Astrocyte (in vitro differentiated cells and primary cell): ENCODE measurements at places on chromosomes 6 and 20. TPM values are rescaled to one million over a fixed set of nuclear protein-coding genes. Genes with fewer than 3 reads are reported as not detected.

TLDC2 gene
- total RNA-seq, result not detected in 2 replicates

SLA2 gene
- total RNA-seq, result 0.14 TPM in 1 of 2 replicates, not detected in the other

HLA-DPA1 gene
- 0.50 and 1.7 TPM in 2 replicates for total RNA-seq

CDSN gene
- 0.22 and 0.27 TPM in 2 replicates for total RNA-seq

STMND1 gene
- total RNA-seq, result 0.16 TPM in 1 of 2 replicates, not detected in the other

BNIP5 gene
- not detected in 2 replicates for total RNA-seq

KCNK15 gene
- 0.14 and 0.17 TPM in 2 replicates for total RNA-seq

PLN gene
- 0.43 TPM in 1 of 2 replicates, not detected in the other for total RNA-seq

SLC16A10 gene
- total RNA-seq, result 0.18 and 0.48 TPM in 2 replicates

KCNK5 gene
- total RNA-seq, result 0.14 and 0.17 TPM in 2 replicates

POLH gene
- 53.0 and 58.0 TPM in 2 replicates for total RNA-seq

CTCFL gene
- not detected in 2 replicates for total RNA-seq

RPS21 gene
- 1,126 and 1,251 TPM in 2 replicates for total RNA-seq

RAB5IF gene
- total RNA-seq, result 105 and 117 TPM in 2 replicates

NCOA3 gene
- 30.5 and 31.0 TPM in 2 replicates for total RNA-seq

LPA gene
- total RNA-seq, result not detected in 2 replicates

CD83 gene
- total RNA-seq, result 1.6 and 1.8 TPM in 2 replicates

THBS2 gene
- 135 and 260 TPM in 2 replicates for total RNA-seq

IL20RA gene
- total RNA-seq, result 0.07 and 0.17 TPM in 2 replicates

NMBR gene
- not detected in 2 replicates for total RNA-seq

GNMT gene
- 0.68 TPM in 1 of 2 replicates, not detected in the other for total RNA-seq

RAET1L gene
- not detected in 2 replicates for total RNA-seq

MAP7 gene
- 2.8 and 3.3 TPM in 2 replicates for total RNA-seq

NT5E gene
- total RNA-seq, result 76.1 and 77.4 TPM in 2 replicates

FAXC gene
- total RNA-seq, result 7.4 and 9.9 TPM in 2 replicates

KIF6 gene
- total RNA-seq, result 1.2 and 2.0 TPM in 2 replicates

ACTR5 gene
- 3.7 and 4.0 TPM in 2 replicates for total RNA-seq

CRIP3 gene
- not detected in 2 replicates for total RNA-seq

ARMC2 gene
- total RNA-seq, result 5.2 and 7.1 TPM in 2 replicates

CRISP3 gene
- total RNA-seq, result not detected in 2 replicates

BPIFB4 gene
- total RNA-seq, result not detected in 2 replicates

SNAP25 gene
- 3.9 and 5.2 TPM in 2 replicates for total RNA-seq

ACAT2 gene
- total RNA-seq, result 59.1 and 96.7 TPM in 2 replicates

SALL4 gene
- 15.0 and 21.7 TPM in 2 replicates for total RNA-seq

SASH1 gene
- 13.3 and 15.5 TPM in 2 replicates for total RNA-seq

SLC22A7 gene
- total RNA-seq, result not detected in 2 replicates

BPIFB2 gene
- total RNA-seq, result not detected in 2 replicates

SAMD5 gene
- 0.36 and 0.93 TPM in 2 replicates for total RNA-seq

OLIG3 gene
- 0.14 TPM in 1 of 2 replicates, not detected in the other for total RNA-seq

GTSF1L gene
- not detected in 2 replicates for total RNA-seq

TSBP1 gene
- not detected in 2 replicates for total RNA-seq

CCDC170 gene
- total RNA-seq, result 0.10 and 0.14 TPM in 2 replicates

STXBP5 gene
- 21.8 and 25.7 TPM in 2 replicates for total RNA-seq

RBM24 gene
- total RNA-seq, result 18.2 and 22.7 TPM in 2 replicates

TSPO2 gene
- total RNA-seq, result not detected in 2 replicates

MTFR2 gene
- 1.3 and 1.8 TPM in 2 replicates for total RNA-seq

ID4 gene
- total RNA-seq, result 12.0 and 12.8 TPM in 2 replicates

SSTR4 gene
- not detected in 2 replicates for total RNA-seq

PBOV1 gene
- total RNA-seq, result not detected in 2 replicates

ETV7 gene
- 1.9 and 2.4 TPM in 2 replicates for total RNA-seq
